Stimulated activated naive CD8-positive, alpha-beta T cell treated with anti-CD3 and anti-CD28 coated beads, Interleukin-15, Interleukin-2, amounts not matched to agents 100 U/mL and 50 U/mL, for 24 hours (primary cell): ENCODE measurements at places on chromosomes 11 and 22.

- no peak for DNase-seq
Observed at GRCh38 chr11:47393163-47394049, 15.0 kb upstream of the SLC39A13 start.

DNA sequence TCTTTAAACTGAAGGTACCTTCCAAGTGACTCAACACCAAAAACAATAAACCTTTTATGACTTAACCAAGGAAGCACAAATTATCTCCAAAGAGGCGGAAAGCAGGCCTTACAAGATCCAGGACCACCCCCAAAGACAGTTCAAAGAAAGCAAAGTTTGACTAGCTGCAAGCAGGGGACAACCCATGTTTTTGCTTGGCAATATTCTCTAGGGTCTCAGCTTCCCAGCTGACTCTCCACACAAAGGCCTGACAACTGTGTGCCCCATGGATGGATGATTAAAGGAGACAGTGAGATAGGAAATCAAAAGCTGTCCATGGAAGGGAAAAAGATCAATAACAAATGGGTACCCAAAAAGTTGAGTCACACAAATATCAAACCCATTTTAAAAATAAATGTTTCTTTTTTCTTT lies 232.2 kb downstream of the DDX10 start:
- no peak for DNase-seq

GRCh38 chr11:10809373-10810160 lies 841 bp upstream of the EIF4G2 start:
- DNase-seq, result peak; percentile 57

DNA sequence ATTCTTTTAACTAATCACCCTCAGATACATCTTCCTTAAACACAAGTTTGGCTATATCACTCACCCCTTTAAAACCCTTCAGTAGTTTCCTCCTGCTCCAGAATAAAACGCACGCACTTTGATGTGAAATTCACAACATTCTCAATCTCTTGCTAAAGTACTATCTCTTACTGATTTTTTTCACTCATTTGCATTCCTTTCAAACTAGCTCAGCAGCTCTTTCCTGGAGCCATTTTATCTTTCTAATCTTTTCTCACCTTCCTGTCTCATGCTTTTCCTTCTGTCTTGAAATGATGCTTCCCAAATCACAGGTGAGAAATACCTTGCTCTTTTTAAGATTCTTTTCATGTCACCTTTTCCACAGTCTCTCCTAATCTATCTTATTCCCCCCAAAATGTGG lies 1074.4 kb downstream of the DLG2 start:
- DNase-seq, result no peak

- no peak for DNase-seq
Observed at GRCh38 chr11:1947592-1948237, 583 bp downstream of the MRPL23 start.

DNA sequence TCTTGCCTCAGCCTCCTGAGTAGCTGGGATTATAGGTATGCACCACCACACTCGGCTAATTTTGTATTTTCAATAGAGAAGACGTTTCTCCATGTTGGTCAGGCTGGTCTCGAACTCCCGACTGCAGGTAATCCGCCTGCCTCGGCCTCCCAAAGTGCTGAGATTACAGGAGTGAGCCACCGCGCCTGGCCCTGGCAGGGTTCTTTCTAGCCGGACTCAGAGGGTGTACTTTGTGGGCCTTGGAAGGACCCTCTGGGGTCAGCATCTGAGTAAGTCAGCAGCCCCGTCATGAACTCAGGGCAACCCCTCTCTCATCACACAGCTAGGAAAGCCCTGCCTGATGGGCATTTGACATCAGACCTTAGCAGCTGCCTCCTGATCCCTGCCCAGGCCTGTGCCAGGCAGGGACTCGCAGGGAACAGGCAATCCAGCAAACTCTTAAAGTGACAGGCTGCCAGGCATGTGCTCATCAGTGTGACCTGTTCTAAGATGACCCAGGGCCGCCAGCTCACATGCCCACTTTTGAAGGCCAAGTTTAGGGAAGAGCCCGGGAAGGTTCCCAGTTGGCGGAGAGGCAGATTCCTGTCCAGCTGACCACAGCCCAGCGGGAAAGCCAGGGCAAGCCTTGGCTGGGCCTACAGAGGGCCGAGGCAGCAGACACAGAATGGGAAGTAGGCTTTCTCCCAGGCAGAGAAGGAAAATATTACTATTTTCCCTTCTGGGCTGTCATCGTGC lies 92.9 kb downstream of the MORC2 start:
- DNase-seq, result no peak

GRCh38 chr22:25193130-25193529 lies 6.5 kb upstream of the CRYBB3 start:
- no peak for DNase-seq
